ENCODE measurements at places on chromosomes 7 and 10.

GRCh38 chr10:42367532-42368230, 270.7 kb downstream of the ZNF33B start:
- DNase-seq: peak; percentile 80

DNA sequence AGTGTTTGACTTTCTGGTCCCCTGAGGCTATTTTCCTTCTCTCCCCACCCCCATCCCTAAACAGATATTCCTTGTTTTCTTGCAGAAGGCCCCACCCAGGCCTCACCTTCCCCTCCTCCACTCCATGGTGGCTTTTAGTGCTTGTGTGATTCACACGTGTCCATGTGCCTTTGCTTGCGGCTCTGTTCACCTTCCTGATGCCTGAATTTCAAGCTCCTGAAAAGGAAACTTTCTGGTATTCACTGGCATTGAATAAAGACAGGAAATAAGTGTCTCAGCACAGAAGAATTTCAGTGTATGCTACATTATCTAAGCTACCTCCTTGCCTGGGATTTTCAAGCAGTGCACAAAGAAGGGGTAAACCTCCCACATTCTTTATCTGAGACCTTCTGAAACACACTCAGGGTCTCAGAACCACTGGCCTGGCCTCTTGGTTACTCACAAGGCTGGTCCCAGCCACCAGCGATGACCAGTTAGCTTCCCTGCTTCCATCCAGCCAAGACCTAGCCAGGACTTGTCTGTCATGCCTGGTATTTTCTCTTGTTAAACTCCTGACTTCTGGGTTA, 17.2 kb upstream of the UBE2H start:
- DNase-seq: no peak

DNA sequence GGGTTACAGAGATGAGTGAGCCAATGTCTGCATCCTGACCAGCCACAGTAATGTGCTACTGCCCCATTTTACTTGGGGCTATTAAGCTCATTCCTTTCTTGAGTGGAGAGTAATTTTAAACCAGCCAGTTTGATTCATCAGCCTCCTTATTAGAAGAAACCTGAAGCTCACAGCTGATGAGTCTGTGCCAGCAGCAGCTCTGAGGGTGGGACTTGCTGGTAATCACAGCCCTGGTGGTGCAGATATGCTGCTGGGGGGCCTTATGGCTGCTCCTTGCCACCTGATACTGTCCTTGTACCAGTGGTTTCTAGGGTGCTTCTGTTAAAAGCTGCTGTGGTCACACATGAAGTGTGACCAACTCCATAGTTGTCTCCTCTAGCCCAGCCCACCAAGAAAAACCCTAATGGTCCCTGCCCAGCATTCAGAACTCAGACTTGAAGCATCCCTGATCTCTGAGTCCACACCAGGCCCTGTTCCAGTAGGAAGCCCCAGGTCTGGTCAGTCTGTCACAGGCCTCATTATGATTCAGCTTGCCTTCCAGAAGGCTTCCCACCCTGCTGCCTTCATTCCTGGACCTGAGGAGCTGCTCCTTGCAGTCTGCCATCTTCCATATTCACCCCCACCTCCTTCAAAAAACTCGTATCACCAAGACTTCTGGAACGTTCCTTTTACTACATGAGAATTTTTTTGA, 28.9 kb upstream of the RBM20 start:
- no peak for DNase-seq

DNA sequence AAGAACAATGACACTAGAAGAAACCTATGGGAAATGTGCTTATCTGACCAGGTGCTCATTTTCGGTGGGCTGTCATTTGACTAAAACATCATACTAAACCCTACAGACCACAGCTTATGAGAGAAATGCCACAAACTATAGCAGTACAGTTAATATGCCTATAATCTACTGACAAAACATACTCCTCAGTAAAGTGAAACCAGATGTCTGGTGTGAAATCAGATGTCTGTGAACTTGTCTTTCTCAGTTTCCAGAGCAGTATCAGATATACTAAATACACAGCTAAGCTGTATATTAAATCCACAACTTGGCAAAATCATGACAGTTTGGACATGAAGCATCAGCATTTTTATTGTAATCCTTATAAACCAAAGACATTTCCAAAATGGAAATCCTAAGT, 3.3 kb downstream of the IMMP2L start:
- DNase-seq: no peak
